ENCODE measurements at places on chromosomes 12 and 14.
A peak's percentile ranks its signal among the peaks of the same experiment; 100 is the strongest.

GRCh38 chr14:90319634-90320541 lies 11.9 kb downstream of the NRDE2 start:
- DNase-seq: no peak

DNA sequence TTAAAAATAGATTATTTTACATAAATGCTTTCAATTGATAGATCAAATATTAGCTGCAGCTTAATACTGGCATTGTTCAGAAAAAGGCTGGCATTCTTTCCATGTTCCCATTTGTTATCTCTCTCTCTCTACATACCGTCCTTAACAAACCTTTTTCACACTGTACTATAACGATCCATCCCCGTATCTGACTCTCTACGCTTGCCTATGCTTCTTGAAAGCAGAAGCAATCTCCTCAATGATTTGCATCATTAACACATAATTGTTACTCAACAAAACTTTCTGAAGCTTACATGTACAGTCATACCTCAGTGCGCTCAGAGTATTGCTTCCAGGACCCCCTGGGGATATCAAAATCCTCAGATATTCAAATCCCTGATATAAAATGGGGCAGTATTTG lies 89.7 kb downstream of the TMTC1 start:
- DNase-seq: no peak

DNA sequence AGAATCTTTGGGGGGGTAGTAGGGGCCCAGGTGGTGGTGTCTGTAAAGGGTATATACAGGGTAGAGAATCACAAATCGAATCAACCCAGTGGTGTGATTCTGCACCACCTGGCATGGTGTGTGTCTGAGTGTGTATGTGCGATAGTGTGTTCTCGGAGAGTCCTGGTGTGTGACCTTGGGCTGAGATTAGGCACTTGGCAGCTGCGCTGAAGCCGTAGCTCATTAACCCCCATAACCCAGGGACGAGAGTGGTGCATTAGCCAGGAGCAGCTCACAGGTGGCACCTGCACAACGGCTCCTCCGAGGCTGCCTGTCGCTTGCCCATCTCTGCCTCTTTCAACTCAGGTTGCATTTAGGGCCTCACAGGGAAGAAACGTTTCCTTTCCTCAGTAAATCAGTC lies 15.6 kb upstream of the TESC start:
- DNase-seq: no peak

DNA sequence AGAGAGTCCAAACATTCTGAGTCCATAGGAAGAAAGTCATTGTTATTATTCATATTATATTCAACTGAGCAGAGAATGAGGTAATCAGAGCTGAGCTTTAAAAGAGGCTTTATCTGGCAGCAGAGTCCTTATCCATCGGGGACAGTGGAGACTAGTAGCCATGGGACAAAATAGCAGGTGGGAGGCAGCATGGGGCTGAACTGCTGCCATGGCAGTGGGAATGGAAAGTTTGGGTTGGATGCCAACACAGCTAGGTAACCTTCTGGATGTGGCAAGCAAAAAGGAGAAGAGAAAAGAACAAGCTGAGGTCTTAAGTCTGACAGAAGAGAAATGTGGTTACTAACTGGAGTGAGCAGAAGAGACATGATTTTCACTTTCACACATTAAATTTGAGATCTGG lies 71.0 kb upstream of the CDKN3 start:
- DNase-seq: no peak

DNA sequence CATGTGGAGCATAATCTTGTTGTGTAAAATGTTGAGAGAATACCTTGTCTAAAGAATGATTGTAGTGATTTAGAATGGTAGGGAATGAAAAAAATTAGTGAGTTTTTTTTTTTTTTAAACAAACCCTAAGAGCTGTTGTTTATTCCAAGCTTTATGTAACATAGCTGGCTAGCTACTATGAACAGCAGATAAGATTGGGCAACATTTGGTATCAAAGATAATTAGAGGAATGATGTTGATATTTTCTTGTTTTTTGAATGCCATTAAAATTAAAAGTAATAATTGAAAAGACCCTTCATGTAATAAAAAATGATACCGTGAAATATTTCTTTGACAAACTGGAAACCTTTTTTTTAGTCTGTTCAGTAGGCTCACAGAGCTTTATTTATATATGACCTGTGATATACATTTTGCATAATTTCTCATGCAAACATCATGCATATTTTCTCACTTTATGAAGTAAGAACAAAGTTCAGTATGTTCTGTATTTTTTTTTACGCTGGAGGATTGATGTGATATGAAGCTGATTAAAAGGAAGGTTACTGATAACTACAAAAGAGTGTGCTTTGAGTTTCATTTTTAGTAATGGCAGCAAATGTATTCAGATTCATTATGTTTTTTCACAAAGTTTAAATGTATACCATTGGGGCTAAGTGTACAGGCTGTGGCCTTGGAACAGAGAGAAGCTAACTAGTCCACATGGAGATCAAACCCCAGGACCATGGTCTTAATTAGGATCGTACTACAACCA lies 8.1 kb downstream of the CPSF6 start:
- DNase-seq: peak; percentile 15

- DNase-seq: no peak
Measured at GRCh38 chr14:82138431-82138830, 604.8 kb upstream of the SEL1L start.

DNA sequence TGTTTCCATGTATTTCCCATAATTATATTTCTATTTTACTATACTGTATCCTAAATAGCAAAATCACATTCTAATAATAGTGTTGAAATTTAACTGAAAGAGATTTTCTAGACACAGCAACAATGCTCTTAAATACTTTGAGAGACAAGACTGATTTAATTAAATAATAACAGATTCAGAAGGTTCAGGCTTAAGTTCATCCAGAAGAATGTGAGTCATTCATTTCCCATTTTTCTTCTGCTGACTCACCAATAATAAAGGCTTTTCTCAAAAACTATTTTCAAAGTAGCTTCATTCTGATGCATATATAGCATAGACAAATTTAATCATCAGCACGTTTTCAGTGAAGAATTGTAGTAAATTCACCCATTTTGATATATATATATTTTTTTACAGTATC lies 481.4 kb downstream of the MDGA2 start:
- no peak for DNase-seq

- DNase-seq: no peak
Measured at GRCh38 chr12:96687719-96688118, 198.3 kb downstream of the CFAP54 start.

- DNase-seq: no peak
Measured at GRCh38 chr14:53231171-53231570, 78.0 kb upstream of the DDHD1 start.

DNA sequence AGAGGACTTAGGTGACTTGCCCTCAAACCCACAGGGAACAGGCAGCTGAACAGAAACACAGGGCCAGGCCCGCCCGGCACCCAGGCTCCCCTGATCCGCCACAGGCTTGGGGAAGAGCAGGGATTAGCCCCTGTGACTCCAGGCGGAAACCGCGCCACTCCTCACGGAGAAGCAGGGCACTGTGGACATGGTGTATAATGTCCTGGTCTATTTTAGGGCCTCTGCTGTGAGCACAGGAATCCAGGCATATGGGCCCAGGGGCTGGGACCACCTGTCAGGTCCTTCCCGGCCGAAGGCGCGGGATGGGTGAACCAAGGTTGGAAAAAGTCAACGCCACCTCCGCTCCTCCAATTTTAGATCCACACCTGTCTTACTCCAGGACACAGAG lies 34.6 kb upstream of the MEG3 start:
- no peak for DNase-seq

DNA sequence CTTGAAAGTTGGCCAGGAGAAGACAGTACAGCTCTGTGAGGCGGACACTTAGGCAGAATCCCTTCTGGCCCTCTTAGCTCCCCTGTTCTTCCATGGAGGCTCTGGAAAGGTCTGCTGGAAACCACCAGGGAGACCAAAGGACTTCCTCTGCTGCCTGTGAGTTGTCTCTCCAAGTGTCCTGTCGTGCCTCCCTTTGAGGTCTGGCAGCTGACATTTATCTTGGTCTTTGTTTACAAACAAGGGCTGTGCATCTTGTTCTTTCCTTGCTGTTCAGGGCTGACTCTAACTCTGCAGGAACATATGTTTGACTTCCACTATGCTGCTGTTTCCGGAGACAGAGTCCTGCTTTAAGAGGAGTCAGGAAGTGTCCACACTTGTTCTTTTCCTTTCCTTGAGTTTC lies 159.9 kb upstream of the FRMD6 start:
- DNase-seq: no peak

DNA sequence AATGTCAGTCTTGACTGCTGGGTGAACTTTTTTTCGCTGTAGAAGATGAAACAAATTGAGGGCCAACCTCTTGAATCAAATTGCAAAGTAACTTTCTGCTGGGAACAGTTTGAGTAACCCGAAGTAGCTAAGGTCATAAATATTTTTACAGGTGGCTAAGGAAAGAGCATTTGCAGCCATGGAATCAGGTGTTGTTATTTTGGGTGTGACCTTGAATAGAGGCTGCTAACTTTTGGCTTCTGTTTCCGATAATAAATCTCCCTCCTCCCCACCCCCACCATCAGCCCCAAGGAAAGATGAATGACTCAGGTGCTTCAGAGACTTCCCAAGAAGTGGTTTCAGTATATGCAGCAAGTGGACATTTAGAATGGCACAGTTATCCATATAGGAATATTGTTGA lies 571.7 kb downstream of the DIO2 start:
- DNase-seq: no peak

- DNase-seq: no peak
Measured at GRCh38 chr14:45709541-45709940, 456.5 kb upstream of the MIS18BP1 start.

DNA sequence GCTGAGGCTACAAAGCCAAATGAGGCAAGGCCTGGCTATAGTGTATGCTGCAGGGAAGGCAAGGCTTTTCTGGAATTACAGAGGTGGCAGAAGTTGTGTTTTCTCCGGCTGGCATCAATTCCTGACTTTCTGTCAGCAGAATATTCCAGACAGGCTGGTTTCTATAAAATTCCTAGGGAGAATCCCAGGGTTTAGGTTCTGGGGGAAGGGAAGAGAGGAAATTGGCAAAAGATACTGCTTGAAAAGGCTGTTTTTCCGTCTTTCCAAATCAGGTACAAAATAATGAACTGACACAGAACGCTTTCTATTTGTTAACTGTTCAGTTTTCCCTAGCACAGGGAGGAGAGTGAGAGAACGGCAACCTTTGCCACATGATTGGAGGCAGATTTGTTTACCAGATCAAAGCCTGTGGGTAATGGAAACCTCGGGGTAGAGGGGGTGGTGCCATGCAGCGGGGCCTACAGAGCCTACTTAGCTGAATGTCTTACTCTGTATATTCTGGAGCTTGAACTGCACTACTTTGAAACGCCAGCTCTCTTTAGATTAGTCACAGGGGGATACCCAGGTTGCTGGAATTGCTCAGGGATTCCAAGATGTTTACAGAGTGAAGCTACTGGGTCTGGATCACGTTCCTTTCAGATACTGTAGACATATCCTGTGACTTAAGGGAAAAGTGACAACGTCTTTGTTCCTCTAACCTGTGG lies 65.8 kb upstream of the DACT1 start:
- DNase-seq: peak; percentile 56

GRCh38 chr14:73755434-73756014 lies 41.3 kb upstream of the PNMA1 start:
- peak; percentile 44 for DNase-seq

GRCh38 chr14:33357225-33358010 lies 418.7 kb downstream of the NPAS3 start:
- no peak for DNase-seq

DNA sequence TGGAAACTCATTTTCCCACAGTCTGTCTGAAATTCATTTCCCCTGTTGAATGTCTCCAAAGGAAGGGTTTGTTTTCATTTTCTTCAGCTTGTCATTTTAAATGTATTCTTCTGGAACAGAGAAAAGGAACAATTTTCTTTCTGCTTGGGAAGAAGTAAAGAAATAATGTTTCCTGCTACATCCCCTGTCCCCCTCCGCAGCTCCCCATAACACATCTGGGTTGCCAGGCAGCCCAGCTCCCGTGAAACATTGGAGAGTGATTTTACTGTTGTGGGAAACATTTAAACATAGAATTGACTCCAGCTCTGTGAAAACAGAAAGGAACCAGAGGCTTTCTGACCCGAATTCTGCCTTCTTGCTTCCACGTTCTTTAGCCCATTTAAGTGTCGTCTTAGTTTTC lies 159.5 kb downstream of the TMEM132C start:
- DNase-seq: no peak

DNA sequence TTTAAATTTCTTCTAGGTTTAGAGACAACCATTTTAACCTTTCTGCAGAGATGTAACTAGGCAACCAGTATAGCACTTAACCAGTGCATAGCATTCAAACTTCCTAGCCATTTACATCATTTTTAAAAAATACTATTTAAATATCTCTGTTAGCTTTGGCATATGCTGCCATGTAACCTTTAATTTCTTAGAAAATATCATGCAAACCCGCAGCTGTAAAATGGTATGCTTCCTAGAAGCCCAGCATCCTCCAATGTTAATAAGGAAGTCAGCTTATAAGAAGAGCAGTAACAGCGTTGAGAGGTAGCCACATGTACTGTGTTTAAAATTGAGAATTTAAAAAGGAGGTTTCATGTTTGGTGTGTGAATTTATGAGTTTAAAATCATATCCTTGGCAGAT lies 22.8 kb downstream of the GNG2 start:
- no peak for DNase-seq

GRCh38 chr12:53234271-53234914 lies 2.4 kb upstream of the RARG start:
- DNase-seq: no peak

- DNase-seq: no peak
Measured at GRCh38 chr12:77946541-77947061, 115.9 kb downstream of the NAV3 start.

Measured in activated CD4-positive, alpha-beta T cell treated with anti-CD3 and anti-CD28 coated beads, Interleukin-2, Interleukin-6, amounts not matched to agents 100 ng/mL and 50 ng/mL, durations not matched to agents 16 hours and 8 hours (primary cell).